ENCODE measurements at places on chromosomes 11 and 22. TPM values are rescaled to one million over a fixed set of nuclear protein-coding genes. Genes with fewer than 3 reads are reported as not detected.

Gene SPECC1L
- total RNA-seq: 21.9 TPM

DNA sequence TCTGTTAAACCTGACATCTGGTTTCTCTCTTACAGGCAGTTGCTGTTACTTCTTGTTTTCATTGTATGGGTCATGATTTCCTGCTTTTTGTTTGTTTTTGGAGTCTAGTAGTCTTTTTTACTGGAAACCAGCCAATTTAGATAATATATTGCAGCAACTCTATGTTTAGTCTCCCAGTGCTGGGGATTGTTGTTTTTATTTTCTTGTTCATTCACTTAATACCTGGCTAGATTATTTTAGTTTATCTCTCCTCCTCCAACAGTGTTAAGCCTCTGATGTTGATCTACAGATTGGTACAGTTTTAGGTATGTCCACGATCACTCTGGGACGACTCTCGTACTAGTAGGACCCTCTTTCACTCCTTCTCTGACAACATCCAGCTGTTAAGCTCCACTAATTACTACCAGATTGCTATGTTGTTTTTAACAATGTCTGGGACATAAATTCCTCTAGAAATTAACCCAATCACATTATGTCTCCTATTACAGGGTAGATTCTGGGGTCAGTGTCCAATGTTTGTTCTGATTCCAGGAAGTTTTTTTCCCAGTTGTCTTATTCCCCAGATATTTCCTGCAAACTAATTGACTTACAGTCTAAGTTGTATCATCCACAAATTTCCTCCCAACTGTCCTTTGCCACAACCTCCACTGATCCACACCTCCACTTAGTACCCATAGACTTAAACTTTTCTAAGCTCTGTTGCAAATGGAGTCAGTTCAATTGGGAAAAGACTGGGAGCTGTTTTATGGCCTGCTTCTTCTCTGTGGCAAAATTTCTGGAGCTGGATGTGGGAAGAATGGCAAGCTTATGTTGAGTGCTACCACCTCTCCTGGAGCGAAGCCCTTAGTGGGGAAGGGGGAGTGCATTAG, 1280.6 kb upstream of the CNTN5 start:
- DNase-seq: no peak

Gene RASSF10
- 3.4 TPM for total RNA-seq

DNA sequence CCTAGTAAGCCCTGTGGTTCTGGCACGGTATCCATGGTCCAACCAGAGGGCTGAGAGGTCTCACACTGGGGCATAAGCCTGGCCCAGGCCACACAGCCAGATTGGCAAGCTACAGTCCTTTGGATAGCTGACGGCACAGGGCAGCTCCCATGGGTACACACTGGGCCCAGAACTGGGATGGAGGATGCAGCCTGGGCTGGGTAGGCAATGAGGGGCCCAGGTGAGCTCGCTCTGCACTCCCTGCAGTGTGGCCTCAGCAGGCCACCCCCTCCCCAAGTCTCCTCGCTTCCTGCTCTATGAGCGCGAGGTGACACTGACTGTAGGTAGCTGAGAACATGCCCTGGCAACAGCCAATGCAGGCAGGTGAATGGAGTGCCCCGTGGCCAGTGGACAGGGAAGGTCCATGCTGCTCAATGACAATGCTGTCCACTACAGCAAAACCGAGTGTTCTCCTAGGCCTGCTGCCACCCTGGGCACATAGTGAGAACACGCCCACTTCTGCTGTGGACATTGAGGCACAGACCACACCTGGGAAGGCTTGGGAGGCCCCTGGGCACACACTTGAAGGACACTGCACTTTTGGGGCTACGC, 3.8 kb downstream of the ARVCF start:
- DNase-seq: no peak

Gene TREH
- not detected for total RNA-seq

DNA sequence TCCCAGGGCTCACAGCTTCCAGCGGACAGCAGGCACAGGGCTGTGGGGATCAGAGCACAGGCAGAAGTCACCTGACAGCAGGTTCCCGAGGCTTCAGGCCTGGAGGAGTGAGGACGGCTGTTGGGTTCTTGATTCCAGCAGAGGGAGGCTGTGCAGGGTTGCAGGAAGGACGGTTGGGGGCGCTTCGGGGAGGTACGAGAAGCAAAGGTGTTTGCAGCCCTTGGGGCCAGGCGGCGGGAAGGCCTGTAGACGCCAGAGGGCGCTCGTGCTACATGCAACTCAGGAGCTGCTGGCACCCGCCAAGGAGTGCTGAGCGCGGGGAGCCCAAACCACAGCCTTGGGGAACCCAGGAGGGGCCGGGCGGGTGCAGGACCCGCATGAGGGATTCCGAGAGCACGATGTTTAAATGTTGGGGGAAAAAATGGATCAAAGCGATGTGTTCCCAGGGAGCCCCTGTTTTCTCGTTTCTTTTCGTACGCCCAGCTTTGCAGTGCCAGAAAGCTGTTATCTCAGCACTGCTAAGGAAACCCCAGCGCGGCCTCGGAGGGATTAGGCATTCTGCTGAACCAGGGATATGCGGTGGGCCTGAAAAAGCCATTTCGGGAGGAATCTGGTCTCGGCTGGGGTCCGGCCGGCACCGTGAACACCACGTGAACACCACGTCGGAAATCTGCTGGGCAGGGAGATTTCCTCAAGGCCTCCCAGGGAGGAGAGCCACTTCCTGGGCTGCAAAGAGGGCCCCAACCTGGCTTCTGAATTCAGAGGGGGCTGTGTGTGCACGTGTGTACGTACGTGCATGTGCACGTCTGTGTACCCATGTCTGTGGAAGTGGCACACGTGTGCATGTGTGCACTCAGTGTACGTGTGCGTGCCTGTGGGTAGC, 88.1 kb downstream of the KCNQ1 start:
- peak; percentile 94 for DNase-seq

DNA sequence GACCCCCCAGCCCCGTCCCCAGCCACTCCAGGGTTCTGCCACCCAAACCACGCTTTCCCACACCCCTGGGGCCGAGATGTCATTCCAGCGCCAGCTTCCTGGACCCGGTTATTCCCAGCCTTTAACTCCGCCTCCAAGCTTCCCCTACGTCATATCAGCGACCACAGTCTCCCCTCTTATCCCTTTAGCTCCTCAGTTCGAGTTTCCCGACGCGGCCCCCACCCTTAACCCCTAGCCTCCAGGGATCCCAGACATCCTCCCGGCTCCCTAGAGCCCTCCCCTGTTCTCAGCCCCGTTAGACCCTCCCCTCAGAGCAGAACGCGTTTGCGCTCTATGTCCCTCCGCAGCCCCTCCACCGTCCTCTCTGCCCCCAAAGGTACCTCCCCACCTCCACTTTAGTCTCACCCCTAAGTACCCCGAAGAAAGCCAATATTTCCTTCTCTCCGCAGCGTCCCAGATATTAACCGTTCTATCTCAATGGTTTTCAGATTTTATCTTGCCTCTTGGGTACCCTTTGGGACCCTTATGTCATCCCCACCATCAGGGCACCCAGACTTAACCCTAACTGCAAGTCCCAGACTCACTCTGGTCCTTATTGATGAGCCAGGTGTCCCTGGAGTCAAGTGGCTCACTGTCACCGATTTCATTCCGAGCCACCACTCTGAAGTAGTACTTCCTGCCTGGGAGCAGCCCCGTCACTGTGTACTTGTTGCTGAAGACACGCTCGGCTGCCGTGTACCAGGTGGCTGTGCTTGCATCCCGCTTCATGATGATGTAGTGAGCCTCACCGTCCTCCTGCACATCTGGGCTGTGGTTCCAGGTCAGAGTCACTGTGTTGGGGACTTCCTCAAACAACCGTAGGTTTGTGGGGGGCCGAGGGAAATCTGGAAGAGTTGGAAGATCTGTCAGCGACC, 8.0 kb downstream of the TMEM86A start:
- DNase-seq: peak; percentile 36

Gene OR6T1
- total RNA-seq: not detected

GRCh38 chr11:35714882-35715627, 52.5 kb downstream of the TRIM44 start:
- no peak for DNase-seq

- peak; percentile 61 for DNase-seq
Measured at GRCh38 chr11:13009921-13010748, 1.0 kb downstream of the RASSF10 start.

DNA sequence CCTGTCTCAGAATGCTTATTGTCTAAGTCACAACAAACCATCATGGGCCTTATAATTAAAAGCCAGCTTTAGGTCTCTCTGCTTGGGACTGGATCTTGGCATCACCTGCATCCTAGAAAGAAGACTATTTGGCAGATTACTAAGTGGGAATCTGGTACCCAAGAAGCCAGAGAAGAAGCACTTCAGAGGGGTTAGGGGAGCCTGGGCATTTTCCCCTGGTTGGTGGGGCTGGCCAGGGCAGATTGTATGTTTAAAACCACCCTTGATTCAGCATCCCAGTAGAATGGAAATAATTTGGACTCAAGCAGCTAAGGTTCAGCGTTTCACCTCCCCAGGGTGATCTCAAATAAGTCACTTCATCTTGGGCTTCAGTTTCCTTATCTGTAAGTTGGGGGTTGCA, 193.7 kb downstream of the MIAT start:
- DNase-seq: no peak

Gene RBMXL2
- not detected for total RNA-seq

DNA sequence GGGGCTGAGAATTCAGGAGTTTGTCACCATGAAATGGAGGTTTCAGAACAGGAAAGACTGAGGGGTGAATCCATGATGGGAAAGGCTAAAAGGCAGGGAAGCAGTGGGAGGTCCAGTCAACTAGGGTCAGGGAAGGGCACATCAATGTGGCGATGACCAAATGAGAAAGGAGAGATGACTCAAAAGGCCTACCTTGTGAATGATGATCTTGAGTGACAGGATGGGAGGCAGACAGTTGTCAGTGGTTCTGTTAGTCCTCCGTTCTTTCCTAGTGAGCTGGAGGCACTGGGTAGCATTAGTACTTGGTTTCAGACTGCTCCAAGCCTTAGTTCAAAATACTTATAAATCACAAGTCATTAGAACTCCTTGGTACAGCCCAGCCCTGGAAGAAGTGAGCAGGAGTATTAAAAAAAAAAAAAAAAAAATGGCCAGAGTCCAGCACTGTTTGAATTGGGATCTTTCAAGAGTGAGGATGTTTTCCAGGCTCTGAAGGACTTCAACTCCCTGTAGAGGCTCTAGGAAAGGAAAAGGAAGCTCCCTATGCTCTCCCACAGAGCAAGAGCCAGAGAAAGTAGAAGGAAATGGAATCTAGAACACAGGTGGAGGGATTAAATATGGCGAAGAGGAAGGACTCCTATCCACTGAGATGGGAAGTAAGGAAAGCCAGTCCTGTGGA, 8.3 kb upstream of the DCHS1 start:
- no peak for DNase-seq

GRCh38 chr11:34798985-34799384, 117.2 kb downstream of the APIP start:
- DNase-seq: no peak

Gene OTOG
- total RNA-seq: not detected

GRCh38 chr11:69644962-69645675, 4.2 kb downstream of the CCND1 start:
- no peak for DNase-seq

Gene OR8D1
- total RNA-seq: not detected

DNA sequence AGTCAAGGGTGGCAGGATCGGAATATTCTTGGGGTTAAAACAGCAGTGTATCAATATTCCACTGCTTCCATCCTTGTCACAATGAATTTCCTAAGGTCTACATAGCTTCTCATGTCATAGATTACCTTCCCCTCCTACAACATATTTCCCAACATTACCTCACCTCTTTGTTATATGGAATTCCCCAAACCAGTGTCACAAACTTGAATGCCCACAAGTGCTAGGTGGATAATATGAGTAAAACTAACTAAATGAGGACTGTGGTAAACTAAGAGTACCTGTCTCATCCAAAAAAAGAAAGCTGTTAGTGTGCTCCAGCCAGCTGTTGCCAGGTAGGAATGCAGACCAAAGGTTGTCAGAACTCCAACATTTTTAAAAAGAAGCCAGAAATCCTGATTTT, 17.0 kb upstream of the NUCB2 start:
- no peak for DNase-seq

DNA sequence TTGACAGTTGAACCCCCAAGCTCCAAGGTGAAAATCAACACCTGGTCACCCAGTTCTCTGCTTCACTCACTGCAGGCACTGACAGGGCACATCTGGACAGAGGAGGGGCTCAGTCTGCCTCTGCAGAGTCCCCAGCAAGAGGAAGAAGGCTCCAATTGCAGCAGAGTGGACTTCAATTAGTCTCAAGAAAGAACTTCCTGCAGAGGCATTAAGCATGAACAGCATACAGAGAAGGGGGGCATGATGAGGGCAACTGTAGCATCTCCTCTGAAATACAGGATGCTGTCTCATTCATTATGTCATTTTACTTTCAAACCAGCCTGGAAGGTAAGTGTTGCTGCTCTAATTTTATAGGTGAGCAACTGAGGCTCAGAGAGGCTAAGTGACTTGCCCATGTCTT, 11.1 kb downstream of the GDPD5 start:
- no peak for DNase-seq

DNA sequence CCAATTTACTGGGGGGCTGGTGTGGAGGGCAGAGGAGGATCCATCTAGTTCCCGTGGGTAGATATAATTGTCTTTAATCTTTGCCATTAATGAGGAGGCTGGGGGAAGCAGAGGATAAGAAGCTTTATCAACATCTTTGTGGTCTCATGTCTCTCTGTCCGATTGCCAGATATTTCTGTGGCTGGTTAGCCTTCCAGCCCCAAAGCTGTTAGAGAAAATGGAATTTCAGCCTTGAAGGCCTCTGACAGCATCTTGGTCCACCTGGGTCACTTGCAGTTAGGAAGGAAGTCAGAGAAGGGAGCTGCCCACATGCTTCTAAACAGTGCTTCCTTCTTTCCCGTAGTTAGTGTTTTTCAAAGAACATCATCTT, 56.9 kb downstream of the ABTB2 start:
- no peak for DNase-seq

Gene NAALADL1
- total RNA-seq: not detected

- no peak for DNase-seq
Measured at GRCh38 chr22:47247579-47248240, 485.3 kb downstream of the TBC1D22A start.

DNA sequence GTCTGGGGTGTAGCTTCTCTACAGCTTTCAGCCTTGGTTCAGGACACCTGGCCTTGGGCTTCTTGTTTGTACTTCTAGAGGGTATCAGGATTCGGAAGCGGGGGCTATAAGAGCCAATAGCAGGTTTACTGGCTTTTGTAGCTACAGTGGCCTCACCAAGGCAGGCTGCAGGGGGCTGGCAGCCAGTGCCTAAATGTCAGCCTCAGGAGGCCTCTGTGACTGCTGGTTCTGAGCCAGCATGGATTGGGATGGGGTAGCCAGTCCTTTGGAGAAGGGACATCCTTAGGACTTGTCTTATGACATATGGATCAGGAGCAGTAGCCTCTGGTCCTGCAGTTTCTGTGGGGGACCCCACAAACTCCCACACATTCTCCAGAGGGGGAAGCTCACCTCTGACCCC, 29.9 kb downstream of the EIF3F start:
- no peak for DNase-seq

Gene ELP4
- total RNA-seq: 28.9 TPM

DNA sequence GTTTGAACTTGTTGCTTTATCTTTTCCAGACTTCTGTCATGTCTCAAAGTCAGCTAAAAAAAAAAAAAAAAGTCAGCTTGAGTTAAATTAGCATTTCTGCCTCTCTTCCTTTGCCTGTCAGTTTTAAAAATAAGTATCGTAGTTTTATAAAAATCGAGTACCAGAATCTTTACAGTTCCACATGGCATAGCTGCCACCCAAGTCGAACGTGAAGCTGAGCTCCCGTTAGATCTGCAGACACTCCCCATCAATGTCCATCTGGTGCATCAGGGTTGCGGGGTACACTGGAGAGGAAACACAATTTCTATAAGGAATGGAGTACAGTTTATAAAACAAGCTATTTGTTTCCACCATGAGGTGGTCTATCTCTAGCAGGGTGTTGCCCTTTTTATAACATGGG, 41.0 kb upstream of the CCND1 start:
- DNase-seq: no peak
